ENCODE measurements at places on chromosomes 6 and 20. TPM values are rescaled to one million over a fixed set of nuclear protein-coding genes. Genes with fewer than 3 reads are reported as not detected.

The HLA-DRB5 gene
- 2.1 TPM for total RNA-seq

The LY6G6D gene
- total RNA-seq = not detected

The GSTA1 gene
- 811 TPM for total RNA-seq

- DNase-seq = no peak
These were observed 283.5 kb downstream of the KHDC1L start for GRCh38 chr6:72941751-72942150.

DNA sequence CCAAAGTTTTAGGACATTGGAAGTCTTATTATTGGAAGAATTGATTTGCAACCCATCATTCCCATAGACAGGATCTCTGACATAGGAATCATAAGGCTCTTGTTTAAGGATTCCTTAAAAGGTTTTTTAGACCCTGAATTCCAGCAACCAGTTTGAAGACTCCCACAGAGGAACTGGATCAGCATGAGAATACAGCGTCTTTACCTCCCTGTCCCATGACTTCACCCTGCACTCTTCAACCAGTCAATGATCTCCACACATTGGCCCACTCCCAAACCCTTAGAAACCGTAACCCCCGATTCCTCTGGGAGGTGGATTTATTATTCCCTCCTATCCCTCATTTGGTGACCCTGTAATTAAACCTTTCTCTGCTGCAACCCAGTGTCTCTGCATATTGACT lies 150.7 kb upstream of the PLCB4 start:
- DNase-seq = no peak

DNA sequence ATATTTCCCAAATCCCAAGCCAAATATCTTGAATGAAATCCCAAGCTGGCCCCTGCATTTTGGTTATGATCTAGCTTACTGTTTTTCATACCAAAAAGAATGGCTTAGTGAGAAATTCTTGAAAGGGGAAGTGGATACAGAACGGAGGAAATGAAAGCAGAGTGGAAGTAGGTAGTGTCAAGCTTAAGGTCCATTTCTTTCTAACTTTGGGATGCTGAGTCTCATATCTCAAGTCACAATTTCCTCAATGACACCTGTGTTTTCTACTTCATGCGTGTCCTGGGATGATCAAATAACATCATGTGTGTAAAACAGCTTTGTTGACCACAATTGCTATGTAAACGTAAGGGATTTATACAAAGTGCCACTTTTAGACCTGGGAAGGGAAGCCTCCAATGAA lies 238.8 kb upstream of the SLC35B3 start:
- DNase-seq = no peak

GRCh38 chr6:16929809-16930208 lies 168.5 kb upstream of the ATXN1 start:
- DNase-seq = no peak

DNA sequence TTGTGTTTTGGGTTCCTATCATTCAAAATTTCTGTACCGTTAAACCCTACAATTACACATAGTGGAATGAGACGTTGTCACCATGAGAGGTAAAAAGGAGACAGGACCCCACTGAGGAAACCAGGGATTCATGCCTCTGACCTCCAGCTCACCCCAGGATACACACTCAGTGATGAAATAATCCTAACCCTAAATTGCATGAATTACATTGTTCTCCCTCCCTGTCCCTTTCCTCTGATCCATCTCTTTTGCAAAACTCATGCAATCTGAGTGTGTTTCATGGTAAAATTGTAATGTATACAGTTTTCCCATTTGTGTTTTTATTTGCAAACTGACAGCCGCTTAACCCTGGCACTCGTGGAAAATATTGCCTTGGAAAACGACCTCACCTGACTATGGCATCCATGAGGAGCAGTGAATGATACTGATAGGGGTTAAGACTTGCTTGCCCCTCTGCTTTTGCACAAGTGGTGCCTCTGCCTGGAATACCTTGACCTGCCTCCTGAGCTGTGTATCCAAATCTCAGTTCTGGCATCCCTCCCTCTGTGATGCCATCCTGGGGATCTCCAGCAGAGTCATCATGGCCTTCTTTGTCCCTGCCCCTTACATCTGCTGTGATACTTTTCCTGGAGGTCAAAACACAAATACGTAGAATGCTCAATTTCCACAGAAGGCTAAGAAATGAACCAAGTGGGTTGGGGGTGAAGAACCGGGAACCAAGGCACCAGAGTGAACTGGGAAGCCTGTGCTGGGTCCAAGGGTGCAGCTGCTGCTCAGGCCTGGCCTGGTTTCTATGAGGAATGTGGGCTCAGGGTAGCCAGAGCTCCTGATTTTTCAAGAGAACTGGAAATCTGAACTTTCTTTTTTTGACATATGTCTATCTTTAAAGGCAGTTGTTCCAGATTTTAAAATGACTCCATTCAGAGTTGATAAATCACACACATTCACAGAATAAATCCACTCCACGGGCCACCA lies 211.6 kb upstream of the ZNF217 start:
- DNase-seq = no peak

All from left lobe of liver (tissue), 2 donors.